ENCODE measurements at places on chromosomes 11 and 22.
A peak's percentile ranks its signal among the peaks of the same experiment; 100 is the strongest.

DNA sequence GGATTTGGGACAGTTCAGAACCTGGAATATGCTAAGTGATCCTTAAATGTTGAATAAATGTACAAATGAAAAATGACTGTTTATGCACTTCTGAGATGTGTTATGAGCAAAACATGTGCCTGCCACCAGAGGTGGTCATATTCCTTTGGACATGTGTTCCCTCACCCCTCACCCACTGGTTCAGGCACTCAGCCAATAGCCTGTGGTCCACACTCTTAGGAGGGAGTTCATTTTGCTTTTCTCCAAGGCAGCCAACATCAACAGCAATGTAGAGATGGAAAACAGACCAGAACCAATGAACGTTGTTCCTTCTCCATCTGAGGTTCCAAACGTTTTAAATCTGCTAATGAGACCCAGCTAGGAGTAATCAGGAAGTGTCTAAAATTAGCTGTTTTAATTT lies 44.0 kb downstream of the RPUSD4 start:
- no peak for DNase-seq

DNA sequence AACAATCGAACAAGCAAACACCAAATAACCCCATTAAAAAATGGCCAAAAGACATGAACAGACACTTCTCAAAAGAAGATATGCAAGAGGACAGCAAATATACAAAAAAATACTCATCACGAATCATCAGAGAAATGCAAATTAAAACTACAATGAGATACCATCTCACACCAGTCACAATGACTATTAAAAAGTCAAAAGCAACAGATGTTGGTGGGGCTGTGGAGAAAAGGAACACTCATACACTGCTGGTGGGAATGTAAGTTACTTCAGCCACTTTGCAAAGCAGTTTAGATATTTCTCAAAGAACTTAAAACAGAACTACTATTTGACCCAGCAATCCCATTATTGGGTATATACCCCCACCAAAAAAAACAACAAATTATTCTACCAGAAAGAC lies 51.3 kb upstream of the FLI1 start:
- DNase-seq = no peak

GRCh38 chr11:70364745-70365543 lies 33.4 kb upstream of the CTTN start:
- DNase-seq = peak; percentile 64

- no peak for DNase-seq
Measured at GRCh38 chr22:39497429-39497828, 4.7 kb upstream of the MIEF1 start.

DNA sequence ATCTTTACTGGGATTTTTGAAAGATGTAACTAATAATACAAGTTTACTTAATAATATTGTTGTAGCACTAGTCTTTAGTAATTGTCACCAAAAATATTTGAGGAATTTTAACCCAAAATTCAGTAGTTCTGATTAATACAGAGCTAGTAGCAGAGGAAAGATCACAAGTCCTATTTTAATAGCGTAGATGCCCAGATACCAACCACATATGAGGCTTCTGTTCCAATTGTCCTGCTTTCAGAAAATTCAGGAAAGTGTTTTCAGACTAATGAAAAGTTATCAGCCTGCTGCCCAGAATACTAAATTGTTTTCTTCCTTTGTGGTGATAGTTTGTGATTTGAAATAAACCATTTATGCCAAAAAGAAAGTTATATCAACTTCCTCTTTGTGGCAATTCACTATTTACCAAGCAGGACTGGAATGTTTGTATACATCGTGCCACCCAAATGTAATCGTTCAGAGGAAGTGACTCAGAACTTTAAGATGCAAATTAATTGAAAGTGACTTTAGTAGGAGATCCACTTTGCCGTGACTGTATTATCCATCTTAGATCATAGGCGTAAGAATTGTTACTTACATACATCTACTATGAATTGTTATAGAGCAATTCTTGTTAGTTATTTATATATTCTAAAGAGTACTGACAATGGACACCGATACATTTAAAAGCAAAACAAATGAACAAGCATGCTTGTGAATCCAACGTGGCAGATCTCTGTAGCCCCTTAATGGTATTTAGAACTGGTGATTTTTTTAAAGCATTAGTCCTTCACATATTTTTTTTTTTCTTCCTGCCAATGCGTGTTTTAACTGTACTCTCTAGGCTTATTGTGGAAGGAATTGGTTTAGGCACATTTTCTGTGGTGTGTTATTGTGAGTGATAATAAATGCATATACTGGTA lies 231.0 kb downstream of the DDX10 start:
- peak; percentile 28 for DNase-seq

GRCh38 chr11:1371026-1371325 lies 18.8 kb upstream of the BRSK2 start:
- DNase-seq = no peak

DNA sequence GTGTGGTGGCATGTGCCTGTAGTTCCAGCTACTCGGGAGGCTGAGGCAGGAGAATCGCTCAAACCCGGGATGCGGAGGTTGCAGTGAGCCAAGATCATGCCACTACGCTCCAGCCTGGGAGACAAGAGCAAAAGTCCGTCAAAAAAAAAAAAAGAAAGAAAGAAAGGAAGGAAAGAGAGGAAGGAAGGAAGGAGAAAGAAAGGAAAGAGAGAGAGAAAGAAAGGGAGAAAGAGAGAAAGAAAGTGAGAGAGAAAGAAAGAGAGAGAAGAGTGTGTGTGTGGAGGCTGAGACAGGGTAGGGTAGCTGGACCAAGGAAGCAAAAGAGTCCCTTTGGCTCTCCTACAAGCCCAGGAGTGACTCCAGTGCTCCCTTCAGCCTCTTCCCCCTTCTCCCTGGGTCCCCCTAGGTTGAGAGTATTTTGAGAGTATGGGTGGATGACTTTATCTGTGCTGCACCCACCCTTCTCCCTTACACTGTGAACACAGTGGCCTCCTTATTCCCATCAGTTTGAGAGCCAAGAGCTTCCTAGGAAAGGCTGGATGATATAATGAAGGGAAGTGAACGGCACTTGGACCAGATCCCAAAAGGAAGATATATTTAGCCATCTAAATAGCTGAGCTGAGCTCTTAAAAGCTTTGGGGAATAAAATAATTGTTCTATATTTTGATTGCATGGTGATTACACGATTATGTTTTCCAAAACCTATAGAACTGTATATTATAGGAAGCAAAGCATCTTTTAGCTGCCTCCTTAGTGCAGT lies 9.5 kb upstream of the DENND5A start:
- no peak for DNase-seq

- DNase-seq = no peak
Measured at GRCh38 chr11:13249177-13249576, 28.4 kb upstream of the BMAL1 start.

DNA sequence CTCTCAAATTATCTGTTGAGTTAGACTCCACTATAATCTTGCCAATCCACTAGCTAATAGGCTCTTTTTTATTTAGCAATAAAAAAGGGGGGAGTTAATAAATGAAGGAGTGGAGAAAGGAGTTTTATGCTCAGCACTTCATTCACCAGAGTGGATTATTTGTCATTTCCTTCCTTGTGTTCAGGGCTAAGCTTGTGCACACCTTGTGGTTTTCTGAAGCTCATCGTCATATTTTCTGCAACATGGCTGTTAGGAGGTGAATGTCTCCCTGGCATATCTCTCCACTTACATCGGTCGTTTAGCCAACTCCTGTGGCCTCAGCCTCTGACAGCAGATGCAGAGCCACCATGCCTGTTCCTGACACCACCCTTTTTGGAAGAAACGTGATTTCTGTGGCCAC lies 83.9 kb upstream of the MTNR1B start:
- no peak for DNase-seq

- DNase-seq = no peak
Measured at GRCh38 chr11:85784480-85785265, 26.3 kb downstream of the SYTL2 start.

DNA sequence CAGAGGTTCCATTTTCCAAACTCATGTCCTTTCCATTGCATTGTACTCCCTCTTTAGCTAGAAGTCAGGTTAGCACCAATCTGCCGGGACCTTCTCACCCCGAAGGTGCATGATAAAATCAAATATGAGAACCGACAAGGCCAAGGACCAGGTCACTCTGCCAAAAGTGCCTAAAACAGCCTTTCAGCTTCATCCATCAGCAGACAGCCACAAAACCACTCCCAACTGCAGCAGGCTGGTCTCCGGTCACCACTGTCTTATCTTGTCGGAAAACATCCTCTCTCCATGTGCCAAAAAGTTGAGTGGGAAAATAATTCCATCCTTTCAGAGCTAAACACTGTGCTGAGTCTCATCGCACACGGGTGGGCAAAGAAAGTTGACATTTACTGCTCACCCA lies 1.4 kb downstream of the PI4KA start:
- no peak for DNase-seq

- peak; percentile 29 for DNase-seq
Measured at GRCh38 chr11:74989260-74989638, 516 bp downstream of the NEU3 start.

DNA sequence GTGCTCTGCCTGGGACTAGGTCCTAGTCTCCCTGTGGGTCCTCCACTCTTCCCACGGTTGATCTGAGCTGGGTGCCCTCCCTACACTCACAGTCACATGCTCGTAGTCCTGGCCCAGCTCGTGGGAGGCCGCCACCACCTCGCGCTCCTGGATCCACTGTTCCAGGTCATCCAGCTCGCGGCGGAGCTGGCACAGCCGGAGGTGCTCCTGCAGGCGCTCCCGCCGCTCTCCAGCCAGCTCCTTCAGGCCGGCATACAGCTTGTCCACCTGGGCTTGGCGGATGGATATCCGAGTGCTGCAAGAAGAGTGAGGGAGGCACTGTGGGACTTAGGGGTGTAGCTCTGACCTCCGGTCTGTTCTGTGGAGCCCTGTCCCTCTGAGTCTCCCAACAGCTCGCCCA lies 14.8 kb upstream of the RBM4B start:
- DNase-seq = no peak

DNA sequence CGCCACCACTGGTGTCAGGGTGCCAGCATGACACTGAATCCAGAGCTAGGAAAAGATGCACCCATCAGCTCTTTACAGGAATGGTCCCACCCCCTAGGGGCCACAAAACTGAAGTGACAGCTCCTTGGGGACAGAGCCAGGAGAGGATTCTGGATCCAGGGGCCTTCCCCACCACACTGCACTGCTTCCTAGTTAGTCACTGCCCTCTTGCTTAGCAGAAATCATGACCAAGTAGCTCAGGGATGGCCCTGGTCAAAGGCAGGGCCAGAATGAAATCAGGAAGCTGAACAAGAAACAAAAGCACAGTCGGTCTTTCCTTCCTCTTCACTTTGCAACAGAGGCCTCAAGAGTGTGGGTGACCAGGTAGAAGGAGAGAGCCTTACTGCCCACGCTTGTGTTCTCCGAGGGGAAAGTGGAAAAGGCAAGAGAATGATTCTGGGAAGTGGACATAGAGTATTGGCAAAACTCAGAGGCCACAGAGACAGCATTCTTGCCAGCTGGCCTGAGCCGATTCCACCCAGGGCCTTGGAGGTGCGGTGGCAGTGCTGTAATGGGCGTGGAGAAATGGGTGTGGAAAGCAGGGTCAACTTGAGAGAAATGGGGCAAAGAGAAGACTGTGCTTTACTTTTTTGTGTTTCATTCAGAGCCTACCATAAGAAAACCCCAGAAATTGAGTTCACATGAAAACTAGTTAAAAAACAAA lies 39.8 kb downstream of the KCNJ1 start:
- no peak for DNase-seq

- no peak for DNase-seq
Measured at GRCh38 chr11:129853518-129854231, 38.0 kb downstream of the TMEM45B start.

DNA sequence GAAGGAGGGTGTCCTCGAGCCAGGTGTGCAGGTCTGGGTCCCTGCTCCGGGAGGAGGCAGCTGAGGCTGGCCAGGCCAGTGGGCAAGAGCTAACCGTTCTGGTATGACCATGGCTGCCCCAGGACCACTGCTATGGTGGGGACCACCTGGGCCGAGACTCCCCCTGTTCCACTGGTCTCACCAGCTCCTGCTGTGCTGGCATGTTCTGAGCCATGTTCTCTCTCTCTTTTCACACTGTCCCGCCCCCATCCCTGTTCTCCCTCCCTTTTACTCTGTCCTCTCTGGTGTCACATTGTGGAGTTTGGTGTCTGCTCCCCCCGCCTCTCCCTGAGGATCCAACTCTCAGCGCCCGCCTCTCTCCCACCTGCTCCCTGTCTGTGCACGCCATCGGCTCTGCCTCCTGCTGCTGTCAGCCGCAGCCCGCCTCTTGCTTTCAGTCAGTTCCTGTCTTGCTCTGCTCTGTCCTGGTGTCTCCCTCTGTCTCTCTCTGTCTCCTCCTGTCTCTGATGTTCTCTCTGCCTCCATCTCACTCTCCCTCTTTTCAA lies 66.4 kb downstream of the LRRC32 start:
- DNase-seq = no peak

DNA sequence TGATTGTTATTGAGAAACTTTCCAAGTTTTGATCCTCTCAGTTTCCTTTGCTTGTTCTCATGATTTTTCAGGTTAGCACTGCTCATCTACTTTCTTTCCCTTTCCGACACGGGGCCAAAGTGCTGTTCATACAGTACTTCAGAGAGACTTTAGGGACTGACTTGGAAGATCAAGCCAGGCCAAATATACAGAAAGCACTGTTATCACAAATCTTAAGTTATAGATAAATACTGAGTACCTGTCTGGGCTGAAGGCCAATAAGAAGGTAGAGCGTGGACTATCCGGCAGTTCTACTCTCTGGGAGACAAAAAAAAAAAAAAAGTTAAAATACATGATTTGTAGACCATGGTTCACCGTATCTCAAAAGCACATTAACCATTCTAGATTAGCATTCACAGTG lies 46.2 kb downstream of the AMBRA1 start:
- DNase-seq = no peak

GRCh38 chr11:116890193-116890592 lies 52.8 kb upstream of the APOA1 start:
- no peak for DNase-seq

DNA sequence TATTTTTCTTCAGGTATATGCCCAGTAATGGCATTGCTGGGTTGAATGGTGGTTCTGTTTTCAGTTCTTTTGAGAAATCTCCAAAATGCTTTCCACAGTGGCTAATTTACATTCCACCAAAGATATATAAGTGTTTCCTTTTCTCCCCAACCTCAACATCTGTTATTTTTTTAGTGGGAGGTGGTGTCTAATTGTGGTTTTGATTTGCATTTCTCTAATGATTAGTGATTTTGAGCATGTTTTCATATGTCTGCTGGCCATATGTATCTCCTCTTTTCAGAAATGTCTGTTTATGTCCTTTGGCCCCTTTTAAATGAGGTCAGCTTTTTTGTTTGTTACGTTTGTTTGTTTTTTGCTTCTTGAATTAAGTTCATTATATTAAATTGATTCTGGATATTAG lies 760.2 kb downstream of the KCNA4 start:
- no peak for DNase-seq

DNA sequence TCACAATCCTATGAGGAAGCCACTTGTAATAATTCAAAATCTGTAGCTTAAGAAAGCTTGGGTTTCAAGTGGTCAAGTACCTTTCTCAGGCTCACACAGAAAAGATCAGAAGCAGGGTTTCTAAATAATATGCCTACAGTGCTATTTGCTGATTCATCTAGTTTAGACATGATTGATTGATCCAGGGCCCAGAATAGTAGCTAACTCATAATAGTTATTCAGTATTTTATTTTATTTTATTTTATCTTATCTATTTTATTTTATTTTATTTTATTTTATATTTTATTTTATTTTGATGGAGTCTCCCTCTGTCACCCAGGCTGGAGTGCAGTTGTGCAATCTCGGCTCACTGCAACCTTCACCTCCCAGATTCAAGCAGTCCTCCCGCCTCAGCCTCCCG lies 15.9 kb upstream of the PANX3 start:
- DNase-seq = no peak

Measured in Kasumi-1 (cell line).